GM10248 (cell line): ENCODE measurements at places on chromosomes 2 and 18.

- DNase-seq: no peak
Observed at GRCh38 chr18:6714010-6714409, 15.5 kb upstream of the ARHGAP28 start.

GRCh38 chr18:6057604-6058003, 162.3 kb upstream of the TMEM200C start:
- no peak for DNase-seq

DNA sequence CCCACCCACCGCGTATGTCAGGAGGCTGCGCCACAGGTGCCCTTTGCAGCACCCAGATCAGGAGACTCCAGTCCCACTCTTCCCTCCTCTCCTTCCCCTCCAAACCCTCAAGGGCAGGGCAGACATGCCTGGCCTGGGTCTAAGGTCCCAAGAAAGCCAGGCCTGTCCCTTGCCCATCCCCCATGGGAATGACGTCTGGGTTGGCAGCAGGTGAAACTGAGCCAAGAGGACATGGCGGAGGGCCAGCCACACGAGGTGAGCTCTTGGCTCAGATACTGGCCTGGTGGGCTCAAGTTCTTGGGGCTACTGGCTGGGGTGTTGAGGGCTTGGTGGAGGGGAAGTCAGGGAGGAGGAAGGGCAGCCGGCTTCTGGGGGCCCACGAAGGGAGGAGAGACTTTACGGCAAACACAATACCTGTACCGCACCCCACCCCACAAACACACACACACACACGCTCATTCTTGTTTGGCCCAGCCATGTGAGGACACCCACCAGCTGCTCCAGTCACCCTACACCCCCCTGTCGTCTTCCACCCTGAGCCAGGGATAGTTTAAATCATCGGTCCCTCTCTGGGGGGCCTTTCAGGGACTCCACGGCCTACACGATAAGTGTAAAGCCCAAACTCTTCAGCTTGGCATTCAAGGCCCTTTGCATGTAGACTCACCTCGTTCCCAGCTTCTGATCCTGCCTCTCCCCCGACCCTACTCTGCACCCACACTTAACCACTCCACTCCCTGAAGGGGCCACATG, 24.1 kb upstream of the TNS1 start:
- DNase-seq: no peak

GRCh38 chr2:6008726-6009125, 316.5 kb downstream of the SOX11 start:
- no peak for DNase-seq

DNA sequence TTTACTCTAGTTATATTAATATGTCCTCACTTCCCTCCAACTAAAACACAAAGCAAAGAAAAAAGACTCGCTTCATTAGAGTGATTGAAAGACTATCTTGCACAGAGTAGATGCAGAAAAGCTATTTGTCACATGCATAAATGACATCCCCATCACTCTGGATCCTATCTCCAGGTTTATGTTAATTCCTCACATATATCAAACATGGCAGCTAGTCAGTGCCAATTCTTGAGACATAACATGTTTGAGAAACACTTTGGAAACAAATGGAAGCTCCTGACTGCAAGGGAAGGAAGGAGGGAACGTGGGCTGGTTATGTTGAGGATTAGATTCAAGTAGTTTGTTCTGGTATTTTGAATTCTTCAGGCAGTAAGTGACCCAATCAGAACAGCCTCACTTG, 89.8 kb upstream of the BCL2L11 start:
- DNase-seq: no peak

DNA sequence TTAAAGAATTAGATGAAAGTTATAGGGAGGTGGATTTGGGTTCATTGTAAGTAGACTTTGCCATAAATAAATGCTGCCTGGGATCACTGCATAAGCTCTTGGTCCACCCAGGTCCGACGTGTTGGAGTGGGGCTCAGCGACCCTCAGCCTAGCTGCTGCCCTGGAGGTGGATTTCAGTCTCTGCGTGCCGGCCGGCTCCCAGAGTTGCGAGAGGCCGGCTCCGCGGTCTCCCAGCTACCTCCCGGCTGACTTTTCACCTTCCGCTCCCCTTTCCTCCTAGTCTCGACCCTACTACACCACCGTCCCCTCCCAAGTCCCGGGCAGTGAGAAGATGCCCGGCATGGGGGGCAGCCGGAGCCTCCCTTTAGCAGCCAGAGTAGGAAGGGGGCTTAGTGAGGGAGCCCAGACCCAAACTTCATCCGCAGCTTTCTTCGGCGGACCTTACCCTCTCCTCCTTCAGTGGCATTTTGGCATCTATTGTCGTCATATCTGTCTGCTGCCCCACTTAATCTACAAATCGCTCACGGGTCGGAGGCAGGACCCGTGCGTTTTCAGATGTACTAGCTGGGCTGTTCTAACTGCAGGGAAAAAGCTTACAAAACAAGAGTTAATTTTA, 8.1 kb downstream of the EMX1 start:
- DNase-seq: no peak

- DNase-seq: no peak
Observed at GRCh38 chr2:168666339-168666738, 136.1 kb upstream of the NOSTRIN start.

DNA sequence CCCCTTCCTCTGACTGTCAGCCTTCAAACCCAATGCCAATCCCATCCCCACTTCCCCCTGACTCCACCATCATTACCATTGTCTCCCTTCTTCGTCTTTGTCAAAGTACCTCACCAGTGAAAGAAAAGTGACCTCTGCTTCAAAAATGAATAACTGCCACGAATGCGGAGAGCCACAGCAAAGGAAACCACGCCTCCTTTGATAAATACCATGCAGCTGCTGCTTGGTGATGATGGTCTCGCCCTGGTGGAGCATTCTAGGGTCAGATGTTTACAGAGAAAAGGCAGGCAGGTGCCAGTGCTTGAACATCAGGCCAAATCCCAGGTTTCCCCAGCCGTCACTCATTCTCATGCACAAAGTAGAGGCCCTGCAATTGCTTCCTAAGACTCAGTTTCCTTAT, 162.2 kb downstream of the BCL11A start:
- DNase-seq: no peak

DNA sequence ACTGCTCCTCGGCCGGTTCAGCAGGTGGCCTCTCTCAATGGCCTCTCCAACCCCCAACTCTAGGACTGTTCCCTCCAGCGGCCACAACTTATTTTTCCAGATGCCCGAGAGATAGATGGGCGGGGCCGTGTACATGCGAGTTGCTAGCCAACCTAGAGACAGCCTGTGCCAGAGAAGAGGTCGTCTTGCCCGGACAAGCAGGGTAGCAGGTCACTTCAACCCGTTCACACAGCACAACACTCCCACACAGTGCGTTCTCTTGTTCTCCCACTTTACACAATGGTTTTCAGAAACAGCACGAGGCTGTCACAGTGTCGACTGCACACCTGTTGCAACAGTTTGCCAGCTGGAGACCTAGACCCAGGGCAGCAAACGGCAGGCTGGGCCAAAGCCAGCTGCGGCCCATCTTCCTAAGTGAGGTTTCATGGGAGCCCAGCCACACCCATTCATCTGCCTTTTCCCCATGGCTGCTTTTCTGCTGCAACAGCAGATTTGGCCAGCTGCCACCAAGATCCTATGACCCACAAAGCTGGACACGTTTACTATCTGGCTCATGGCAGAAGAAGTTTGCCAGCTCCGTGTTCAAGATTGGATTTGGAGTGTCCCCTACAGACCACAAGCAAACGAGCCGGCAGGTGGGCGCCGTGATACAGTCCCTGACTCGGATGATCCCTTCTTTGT, 7.3 kb upstream of the PRLH start:
- DNase-seq: no peak

DNA sequence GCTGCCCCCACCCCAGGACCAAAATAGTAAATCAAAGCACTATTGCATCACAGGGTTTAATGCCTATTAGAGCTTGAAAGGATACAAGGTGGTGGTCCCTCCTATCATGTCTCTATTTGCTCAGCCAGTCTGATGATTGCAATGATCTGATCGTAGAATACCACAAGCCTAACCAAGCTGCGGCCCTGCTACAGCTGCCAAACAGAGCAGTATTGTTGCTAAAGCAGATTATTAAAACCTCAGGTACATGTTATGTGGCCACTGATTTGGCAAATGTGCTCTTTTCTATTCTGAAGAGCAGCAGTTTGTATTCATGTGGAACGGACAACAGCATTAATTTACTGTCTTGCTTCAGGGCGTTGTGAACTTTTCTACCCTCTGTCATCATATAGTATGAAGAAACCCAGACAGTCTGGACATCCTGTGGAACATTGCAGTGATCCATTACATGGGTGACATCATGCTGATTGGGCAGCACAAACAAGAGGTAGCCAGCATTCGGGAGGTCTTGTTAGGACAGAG, 8.4 kb upstream of the VAPA start:
- no peak for DNase-seq

DNA sequence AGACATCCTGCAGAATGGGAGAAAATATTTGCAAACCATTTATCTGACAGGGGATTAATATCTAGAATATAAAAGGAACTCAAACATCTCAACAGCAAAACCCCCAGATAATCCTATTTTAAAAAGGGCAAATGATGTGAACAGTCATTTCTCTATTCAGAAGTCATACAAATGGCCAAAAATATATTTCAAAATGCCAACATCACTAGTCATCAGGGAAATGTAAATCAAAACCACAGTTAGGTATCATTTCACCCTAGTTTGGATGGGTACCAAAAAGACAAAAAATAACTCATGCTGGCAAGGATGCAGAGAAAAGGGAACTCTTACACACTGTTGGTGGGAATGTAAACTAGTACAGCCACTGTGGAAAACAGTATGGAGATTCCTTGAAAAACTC, 70.0 kb downstream of the TBR1 start:
- DNase-seq: no peak

- peak; percentile 53 for DNase-seq
Observed at GRCh38 chr18:13455960-13456481, 237.5 kb downstream of the LDLRAD4 start.

GRCh38 chr2:171316755-171317337, 116.9 kb downstream of the METTL8 start:
- no peak for DNase-seq

GRCh38 chr2:23549051-23549450, 164.1 kb downstream of the KLHL29 start:
- no peak for DNase-seq

- peak; percentile 48 for DNase-seq
Observed at GRCh38 chr2:232026910-232027309, 65.4 kb downstream of the DIS3L2 start.

DNA sequence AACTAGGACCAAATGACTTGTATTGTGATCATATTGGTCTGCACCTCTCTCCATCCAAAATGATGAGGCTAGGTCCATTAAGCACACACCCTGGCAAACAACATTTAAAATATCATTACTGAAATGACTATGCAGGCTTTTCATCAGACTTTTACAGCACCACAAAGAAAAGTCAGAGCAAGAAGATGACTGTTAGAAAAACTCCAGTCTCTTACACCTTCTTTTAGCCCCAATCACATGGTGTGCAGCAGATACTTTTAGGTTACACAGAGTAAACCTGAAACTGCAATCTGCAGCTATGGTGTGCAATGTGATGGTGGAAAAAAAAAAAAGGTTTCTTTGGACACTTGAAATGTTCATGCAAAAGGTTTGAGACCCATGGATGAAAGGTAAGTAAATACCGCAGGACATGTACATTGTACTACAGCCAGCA, 5.4 kb upstream of the POLI start:
- DNase-seq: peak; percentile 70

DNA sequence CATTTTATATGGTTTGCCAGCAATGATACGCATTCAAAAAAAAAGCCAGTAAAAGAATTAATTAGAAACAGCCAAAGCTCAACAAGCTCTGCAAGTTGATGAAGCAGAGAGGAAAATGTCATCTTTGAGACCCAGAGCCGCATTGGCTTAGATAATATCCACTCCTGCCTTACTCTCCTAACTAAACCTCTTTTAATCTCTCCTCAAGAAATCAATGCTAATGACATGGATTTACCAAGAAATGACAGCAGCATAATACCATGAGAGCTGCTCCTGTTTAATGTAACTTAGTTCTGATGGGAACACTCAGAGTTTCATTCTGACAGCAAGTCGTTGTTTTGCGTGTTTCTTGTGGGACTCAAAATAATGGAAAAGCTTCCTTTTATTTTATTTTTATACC, 1099.4 kb upstream of the PIK3C3 start:
- no peak for DNase-seq

DNA sequence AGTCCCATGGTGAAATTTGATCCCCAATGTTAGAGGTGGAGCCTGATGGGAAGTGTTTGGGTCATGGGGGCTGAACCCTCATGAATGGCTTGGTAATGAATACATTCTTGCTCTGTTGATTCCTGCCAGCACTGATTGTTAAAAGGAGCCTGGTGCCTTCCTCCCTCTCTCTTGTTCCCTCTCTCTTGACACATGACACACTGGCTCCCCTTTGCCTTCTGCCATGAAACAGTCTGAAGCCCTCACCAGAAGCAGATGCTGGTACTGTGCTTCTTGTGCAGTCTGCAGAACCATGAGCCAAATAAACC, 30.6 kb upstream of the EPC2 start:
- DNase-seq: no peak

- no peak for DNase-seq
Observed at GRCh38 chr18:41553716-41554115, 401.3 kb upstream of the PIK3C3 start.

DNA sequence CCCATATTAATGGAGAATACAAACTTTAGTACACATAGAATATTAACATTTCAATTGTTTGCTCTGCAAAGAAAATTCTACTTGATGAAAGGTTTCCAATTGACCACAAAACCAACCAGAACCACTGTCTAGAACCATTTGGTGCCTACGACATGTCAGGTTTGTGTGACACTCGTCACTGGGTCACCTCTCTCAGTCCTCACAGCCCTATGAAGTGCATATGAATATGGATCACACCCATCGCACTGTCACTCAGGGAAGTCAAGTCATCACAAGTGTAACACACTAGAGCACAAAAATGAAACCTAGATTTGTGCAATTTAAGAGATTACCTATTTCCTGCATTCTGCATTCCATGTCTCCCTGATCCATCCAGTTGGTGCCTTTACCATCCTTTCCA, 43.7 kb downstream of the PTPN2 start:
- DNase-seq: no peak

DNA sequence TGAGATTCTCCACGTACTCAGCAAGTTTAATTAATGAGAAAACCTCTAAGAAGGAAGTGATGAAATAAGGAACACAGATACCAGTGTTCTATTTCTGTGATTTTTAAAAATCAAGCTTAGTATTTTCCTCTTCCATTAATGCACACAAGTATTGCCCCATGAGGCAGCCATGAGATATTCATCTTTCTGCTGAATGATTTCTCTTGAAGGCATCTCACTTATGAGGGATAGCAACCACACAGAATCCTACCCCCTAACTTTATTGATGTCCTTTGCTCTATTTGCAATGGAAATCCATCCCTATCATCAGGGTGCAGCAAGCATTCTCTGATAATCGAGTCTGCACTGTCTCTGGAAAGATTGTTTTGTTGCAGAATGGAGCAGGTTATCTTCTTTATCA, 244.1 kb upstream of the NRP2 start:
- no peak for DNase-seq
